ENCODE measurements at places on chromosomes 7 and 10.

DNA sequence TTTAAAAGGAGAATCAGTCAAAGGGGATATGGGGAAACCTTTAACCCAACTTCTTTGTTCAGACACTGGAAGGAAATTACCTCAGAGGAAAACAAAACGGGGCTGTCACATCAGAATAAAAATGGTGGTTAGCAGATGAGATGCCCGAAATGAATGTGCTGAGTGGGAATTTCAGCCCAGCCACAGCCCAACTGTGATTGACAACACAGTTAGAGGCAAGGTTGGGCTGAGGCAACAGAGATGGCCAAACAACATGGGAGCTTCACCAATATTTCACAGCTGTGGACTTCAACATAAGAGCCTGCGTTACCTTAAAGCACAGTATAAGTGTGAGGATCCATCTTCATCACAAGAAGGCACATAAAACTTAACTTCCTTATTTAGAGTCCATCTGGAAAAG is 133.5 kb upstream of the PTPRZ1 start:
- DNase-seq, result no peak

DNA sequence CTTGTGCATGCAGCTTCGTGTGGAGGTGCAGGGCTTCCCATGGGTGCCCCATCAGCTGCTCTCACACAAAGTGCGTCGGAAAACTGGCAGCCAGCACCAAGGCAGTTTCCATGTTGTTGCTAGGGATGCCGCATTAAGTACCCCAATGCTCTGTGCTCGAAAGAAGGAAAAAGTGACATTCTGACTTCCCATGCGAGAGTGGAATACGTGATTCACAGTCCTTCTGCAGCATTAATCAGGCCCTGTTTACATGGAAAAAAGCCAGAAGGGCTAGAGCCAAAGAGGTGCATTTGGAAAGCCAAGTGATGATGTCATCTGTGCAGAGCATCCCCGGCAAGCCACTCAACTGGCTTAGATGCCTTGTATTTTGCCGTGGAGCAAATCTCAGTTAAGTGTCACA is 258.3 kb downstream of the GATA3 start:
- DNase-seq, result peak; percentile 14

- DNase-seq, result no peak
Measured at GRCh38 chr7:1738511-1738910, 68.4 kb downstream of the ELFN1 start.

DNA sequence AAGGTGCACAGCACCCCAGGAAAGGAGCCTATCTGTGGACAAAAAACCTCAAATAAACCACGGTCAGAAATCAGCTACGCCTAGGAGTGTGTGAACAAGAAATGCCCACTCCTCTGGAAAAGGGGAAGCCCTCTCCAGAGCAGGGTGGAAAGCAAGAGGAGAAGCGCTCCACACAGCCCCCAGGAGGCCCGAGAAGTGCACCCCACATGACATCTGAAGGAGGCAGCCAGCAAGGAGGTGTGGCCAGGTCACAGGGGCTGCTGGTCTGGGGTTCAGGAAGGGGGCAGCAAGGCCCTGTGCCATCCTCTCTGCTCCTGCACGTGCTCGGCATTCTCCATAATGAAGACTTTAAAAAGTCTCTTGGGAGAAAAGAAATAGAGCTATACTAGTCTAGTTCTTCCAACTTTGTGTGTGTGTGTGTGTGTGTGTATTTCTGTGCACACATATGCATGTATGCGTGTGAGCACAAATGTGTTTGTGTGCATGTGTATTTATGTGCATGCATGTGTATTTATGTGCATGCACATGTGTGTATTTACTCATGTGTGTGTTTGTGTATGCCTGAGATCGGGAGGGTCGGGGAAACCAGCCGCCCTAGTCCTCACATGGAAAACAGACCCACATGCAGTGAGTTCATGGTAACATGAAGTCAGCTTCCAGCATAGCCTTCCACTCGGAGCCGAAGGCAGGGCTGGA is 76.5 kb downstream of the TNS3 start:
- no peak for DNase-seq

DNA sequence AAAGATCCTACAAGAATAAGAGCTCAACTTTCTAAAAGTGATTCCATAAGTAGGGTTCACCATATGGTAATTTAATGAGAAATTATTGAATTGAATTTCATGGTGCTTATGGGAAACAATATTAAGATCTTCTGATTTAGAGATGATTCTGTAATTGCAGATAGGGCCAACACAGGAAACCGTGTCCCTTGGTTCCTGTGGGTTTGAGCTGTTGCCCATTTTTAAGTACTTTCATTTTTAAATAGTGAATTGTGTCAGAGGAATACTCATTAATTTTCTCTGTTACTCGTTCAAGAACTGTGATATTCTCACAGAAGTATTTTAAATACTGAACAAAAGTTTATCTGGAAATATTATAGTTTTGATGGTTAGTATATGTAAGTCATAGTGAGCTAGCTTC is 129.2 kb downstream of the SRI start:
- DNase-seq, result no peak

DNA sequence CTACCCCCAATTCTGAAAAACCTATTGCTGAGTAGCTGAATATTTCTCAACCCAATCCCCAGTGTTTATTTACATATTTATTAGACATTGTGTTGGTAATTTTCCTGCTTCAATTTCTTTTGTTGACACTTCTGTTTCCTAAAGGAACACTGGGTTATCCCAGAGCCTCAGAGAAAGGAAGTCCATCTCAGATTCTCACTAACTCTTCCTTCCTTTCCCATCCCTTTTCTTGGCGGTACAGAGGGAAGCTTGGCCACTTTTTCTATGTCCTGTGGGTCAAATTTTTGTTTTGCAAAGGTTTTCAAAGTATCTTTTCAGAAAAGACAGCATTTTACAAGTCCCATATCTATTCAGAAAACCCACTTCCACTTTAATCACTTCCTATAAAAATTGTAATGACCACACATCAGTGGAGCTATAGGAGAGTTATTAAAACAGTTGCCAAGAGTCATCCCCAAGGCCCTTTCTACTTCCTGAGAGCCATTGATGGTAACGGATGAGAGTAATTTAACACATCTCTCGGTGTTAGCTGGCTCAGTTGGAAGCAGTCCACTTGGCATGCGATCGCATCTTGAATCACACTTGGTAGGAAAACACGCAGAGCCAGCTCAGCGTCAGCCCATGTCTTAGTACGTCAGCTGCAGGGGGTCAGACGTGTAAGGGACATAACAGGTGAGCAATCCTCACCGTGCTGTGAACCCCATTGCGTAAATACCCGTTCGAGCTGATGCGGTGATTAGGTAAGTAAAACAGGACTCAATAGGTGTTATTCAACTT is 231.1 kb upstream of the ADARB2 start:
- DNase-seq, result no peak

DNA sequence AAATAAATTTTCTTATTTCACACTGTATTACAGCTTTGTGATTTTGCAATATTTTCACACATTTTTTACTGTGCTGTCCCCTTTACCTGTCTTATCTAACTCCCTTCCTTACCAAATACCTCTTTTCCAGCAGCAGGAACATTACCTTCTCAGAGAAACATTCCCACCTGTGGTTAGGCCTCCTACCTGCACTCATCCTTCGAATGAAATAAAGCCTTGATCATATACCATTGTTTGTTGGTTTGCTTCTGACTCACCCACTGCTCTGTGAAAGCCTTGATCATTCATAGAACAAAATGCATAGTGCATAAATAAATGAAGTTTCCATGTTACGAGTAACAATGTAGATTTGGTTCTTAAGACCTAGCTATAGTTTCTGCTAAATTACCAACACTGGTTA is 256.3 kb downstream of the ARL4A start:
- no peak for DNase-seq

DNA sequence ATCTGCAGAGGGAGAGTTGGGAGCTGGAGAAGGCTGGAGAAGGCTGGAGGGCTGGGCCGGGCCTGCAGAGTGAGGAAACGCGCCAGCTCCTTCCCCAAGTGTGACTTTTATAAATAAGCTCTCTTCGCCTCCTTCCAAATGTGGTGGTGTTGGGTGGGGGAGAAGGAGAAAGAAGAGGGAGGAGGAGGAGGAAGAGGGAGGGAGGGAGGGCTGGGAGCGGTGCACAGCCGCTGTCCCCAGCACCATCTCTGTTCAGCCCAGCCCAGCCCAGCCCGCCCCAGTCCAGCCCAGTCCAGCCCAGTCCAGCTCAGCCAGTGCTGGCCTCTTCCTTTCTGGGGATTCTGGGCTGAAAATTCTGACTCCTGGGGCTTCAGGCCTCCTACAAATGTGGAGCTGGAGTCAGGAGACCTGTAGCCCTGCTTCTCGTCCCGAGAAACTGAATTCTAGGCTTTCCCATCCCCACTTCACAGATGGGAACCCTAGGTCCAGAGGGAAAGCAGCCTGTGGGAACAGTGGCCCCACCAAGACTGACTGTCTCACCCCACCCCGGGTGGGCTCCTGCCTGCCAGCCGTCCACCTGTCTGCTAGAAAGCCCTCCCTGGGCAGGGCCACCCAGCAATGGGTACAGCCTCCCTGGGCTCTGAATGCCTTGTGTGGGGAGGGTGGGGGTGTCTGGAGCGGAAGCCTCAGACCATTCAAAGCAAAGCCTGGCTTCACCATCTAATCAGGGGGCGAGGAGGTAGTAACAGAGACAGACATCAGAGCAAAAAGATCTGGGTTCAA is 2.3 kb downstream of the STX1A start:
- DNase-seq, result peak; percentile 37

- peak; percentile 85 for DNase-seq
Measured at GRCh38 chr10:84076047-84076388, 63.3 kb upstream of the GHITM start.

DNA sequence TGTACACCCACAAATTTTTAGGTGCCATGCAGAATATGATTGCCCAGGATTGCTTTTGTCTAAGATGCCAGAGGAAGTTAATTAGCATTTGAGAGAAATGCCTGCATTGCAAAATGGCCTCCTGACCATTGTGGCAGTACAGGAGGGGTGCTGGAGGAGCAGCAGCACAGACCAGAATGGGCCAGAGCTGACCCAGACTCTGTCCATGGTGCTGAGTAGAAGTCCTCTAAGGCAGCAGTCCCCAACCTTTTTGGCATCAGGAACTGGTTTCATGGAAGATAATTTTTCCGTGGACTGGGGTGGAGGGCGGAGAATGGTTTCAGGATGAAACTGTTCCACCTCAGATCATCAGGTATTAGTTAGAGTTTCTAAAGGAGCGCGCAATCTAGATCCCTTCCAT is 217.8 kb upstream of the AGK start:
- no peak for DNase-seq

DNA sequence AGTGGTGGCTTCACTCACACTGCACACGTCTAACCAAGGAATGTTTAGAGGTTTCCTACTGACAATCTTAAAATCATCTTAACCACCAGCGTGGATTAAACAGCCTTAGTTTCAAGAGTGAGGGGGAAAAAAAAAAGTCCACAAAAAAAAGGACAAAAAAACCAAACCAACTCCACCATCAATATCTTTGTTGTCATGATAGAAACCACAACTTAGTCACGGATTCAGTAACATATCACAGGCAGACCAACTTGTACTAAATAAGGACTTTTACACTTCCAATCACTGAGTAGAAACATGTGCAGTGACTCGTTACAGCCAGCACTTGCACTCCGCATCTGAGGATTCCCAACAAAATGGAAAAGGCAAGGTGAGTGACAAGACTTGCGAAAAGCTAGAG is 46.5 kb downstream of the FAM171A1 start:
- DNase-seq, result peak; percentile 83

GRCh38 chr10:44635176-44635575 is 250.3 kb upstream of the CXCL12 start:
- peak; percentile 43 for DNase-seq

GRCh38 chr7:26663874-26664273 is 200.5 kb downstream of the SKAP2 start:
- peak; percentile 8 for DNase-seq

GRCh38 chr10:96376483-96376882 is 17.7 kb upstream of the OPALIN start:
- DNase-seq, result no peak

GRCh38 chr10:28541717-28542365 is 8.9 kb downstream of the WAC start:
- DNase-seq, result no peak

- peak; percentile 33 for DNase-seq
Measured at GRCh38 chr10:129962872-129963640, 1.0 kb downstream of the EBF3 start.

- no peak for DNase-seq
Measured at GRCh38 chr7:70728872-70729552, 402.9 kb upstream of the GALNT17 start.

- no peak for DNase-seq
Measured at GRCh38 chr7:121163699-121164098, 165.1 kb upstream of the WNT16 start.

DNA sequence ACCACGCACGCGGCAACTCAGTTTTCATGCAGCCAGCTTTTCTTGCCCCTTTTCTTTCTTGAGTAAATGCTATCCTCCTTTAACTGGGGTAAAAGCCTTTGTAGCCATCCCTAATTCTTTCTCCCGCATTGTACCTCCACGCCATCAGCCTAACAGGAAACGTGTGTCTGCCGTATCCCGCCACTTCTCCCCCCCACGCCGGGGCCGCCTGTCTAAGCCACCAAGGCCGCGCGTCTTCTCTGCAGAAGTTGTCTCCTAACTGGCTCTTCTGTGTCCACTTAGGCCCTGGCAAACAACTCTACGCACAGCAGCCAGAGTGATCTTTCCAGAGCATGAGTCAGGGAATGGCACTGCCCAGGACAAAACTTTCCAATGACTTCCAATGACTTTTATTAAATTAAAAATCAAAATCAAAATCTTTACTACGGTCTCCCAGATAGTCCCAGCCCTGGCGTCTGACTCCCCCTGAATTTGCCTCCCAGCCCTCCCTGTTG is 74.6 kb downstream of the XRCC2 start:
- DNase-seq, result no peak

GRCh38 chr7:40059057-40059456 is 75.4 kb downstream of the MPLKIP start:
- DNase-seq, result no peak

- no peak for DNase-seq
Measured at GRCh38 chr10:111921821-111922220, 261.7 kb downstream of the GPAM start.

GRCh38 chr10:5538446-5538845 is 13.7 kb downstream of the CALML3 start:
- peak; percentile 63 for DNase-seq

DNA sequence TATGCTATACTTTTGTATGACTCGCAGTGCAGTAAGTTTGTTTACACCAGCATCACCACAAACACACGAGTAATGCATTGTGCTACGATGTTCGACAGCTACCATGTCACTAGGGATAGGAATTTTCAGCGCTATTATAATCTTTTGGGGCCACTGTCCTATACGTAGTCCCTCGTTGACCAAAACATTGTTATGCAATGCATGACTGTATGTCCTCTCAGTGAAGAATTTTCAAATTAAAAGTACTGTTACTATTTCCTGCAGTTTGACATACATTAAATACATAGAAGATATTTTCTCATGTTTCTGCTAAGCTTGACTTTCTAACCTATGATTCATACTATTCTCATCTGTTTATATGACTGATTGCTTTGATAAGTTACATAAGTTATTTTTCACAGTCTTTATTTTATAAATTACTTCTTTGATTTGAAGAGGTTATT is 203.6 kb downstream of the VTI1A start:
- peak; percentile 21 for DNase-seq

GRCh38 chr10:80265740-80266512 is 23.5 kb downstream of the MAT1A start:
- no peak for DNase-seq

- no peak for DNase-seq
Measured at GRCh38 chr10:131043039-131043691, 268.4 kb downstream of the TCERG1L start.

- no peak for DNase-seq
Measured at GRCh38 chr7:20561466-20561865, 54.0 kb upstream of the ABCB5 start.

GRCh38 chr7:15855525-15856109 is 169.1 kb upstream of the MEOX2 start:
- no peak for DNase-seq

Measured in fibroblast of skin of abdomen (primary cell).